ENCODE measurements at places on chromosomes 2 and 18.

- no peak for DNase-seq
Measured at GRCh38 chr2:16176971-16177480, 236.7 kb downstream of the MYCN start.

- peak; percentile 72 for DNase-seq
Measured at GRCh38 chr2:179340678-179341077, 76.0 kb upstream of the SESTD1 start.

DNA sequence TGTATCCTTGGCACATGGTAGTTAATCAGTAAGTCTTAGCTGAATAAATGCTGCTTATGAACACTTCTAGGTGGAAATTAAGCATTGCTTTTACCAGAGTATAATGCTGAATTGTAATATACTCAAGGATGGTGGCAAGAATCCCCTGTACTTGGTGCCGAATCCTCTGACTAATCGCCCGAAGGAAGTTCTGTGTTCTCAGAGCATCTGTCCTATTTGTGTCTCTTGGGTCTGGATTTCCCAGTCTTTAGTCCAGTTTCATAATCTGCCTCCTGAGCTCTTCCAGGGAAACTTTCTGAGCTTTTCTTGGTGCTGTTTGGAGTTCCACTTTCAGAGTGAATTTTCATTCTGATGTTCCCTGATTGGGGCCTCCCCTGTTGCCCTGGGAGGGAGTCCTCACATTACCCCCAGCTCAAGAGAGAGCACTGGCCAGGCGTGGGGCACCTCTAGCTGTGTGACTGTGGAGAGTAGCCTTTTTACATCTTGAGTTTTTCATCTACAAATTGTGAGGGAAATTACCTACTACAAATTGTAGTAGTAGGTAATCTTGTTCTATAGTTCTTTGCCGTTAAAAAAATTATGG, 144.9 kb downstream of the LTBP1 start:
- DNase-seq, result no peak

- no peak for DNase-seq
Measured at GRCh38 chr2:5742126-5742525, 49.9 kb downstream of the SOX11 start.

DNA sequence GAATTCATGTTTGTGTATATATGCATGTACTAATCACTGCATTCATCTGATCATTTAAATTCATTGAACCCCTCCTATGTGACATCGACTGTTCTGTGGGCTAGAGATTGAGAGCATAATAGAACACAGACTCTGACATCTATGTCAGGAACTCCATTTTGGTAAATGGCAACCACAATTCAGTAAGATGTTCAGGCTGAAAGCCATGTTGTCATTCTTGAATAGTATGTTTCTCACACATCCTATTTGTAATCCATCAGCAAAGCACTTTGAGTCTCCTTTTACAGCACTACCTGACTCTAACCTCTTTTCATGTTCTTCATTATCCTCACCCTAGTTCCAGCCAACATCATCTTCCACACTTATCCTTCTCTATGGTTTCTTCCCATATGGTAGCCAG, 413.8 kb upstream of the MEX3C start:
- no peak for DNase-seq

All from fibroblast of lung (primary cell).